ENCODE measurements at places on chromosomes 1 and 21.

- DNase-seq: no peak
Observed at GRCh38 chr1:109863667-109864046, 47.0 kb upstream of the CSF1 start.

- no peak for DNase-seq
Observed at GRCh38 chr1:215004121-215004827, 78.3 kb upstream of the KCNK2 start.

DNA sequence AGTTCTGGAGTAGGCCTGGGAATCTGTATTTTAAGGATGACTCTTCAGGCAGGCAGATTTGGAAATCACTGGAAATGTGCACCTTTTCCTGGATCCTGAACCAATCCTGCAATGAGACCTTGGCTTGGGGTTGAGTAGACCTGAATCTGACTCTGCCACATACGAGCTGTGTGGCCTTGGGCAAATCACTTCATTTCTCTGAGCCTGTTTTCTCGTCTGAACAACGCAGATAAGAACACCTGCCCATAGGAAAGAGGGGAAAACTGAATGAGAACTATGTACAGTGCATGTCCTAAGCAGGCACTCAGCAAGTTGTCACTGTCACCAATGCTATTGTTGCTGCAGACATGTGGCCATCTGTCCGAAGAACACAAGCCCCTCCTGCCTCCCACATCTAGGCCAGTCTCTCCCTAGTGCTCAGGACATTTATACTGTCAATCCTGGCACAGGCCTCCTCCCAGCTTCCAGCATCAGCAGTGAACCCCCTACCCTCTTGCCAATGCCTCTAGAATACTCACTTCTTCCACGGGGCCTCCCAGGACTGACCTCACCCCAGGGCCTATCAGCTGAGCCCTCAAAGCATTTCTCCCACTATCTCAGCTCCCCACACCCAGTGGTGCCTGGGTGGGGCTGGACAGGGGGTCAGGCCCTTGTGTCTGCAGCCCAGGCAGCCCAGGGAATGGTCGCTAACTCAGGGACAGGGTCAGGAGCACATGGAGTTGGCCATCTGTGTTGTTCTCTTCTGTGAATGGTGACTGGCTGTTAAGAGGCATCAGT, 88.8 kb upstream of the ZBTB40 start:
- no peak for DNase-seq

DNA sequence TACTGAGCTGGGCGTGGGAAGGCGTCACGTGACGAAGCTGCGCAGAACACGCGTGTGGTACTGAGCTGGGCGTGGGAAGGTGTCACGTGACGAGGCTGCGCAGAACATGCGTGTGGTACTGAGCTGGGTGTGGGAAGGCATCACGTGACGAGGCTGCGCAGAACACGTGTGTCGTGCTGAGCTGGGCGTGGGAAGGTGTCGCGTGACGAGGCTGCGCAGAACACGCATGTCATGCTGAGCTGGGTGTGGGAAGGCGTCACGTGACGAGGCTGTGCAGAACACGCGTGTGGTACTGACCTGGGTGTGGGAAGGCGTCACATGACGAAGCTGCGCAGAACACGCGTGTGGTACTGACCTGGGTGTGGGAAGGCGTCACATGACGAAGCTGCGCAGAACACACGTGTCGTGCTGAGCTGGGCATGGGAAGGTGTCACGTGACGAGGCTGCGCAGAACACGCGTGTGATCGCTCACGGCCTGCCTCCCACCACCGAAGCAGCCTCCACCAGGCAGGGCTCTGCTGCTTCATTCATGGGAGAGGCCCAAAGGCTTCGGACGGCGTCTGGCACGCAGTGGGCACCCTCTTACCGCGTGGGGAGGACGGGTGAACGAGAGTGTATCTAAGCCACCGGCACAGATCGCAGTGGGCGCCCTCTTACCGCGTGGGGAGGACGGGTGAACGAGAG, 24.0 kb downstream of the CFAP74 start:
- no peak for DNase-seq

- DNase-seq: no peak
Observed at GRCh38 chr1:12516741-12517140, 101.3 kb downstream of the DHRS3 start.

- DNase-seq: no peak
Observed at GRCh38 chr1:240190881-240191401, 99.3 kb downstream of the FMN2 start.

GRCh38 chr1:87592156-87592555, 263.5 kb downstream of the LMO4 start:
- no peak for DNase-seq

DNA sequence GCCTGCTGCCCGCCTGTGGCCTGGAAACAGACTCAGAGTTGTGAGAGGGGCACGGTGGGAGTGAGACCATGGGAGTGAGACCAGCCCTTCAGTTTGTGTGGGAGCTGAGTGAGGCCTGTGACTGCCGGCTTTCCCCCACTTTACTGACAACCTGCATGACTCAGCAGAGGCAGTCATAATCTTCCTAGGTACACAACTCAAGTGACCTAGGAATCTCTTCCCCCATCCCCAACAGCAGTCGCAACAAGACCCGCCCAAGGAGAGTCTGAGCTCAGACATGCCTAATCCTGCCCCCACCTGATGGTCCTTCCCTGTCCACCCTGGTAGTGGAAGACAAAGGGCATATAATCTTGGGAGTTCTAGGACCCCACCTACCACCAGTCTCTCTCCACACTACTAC, 44.2 kb downstream of the KLHL20 start:
- no peak for DNase-seq

DNA sequence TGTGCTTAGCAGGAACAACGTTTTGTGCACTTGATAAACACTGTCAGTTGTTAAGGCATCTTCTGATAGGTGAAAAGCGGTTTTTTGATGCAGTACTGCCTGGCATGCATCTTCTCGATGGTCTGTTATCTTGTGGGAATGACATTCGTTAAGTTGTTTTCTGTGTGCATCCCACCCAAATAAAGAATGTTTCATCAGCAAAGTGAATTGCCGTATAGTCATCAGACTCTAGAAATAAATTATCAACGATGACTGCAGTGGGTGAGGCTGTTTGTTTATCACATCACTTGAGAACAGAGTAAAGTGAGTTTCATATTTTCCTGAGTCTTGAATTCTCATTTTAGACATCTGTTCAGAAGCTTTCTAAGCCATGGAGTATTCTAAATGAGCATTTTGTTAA, 34.1 kb downstream of the NFIA start:
- no peak for DNase-seq

GRCh38 chr1:245837718-245838117, 669.4 kb downstream of the SMYD3 start:
- DNase-seq: no peak

GRCh38 chr1:64823691-64824476, 79.0 kb downstream of the RAVER2 start:
- peak; percentile 60 for DNase-seq

GRCh38 chr1:105641407-105641806, 1415.1 kb upstream of the PRMT6 start:
- DNase-seq: no peak

DNA sequence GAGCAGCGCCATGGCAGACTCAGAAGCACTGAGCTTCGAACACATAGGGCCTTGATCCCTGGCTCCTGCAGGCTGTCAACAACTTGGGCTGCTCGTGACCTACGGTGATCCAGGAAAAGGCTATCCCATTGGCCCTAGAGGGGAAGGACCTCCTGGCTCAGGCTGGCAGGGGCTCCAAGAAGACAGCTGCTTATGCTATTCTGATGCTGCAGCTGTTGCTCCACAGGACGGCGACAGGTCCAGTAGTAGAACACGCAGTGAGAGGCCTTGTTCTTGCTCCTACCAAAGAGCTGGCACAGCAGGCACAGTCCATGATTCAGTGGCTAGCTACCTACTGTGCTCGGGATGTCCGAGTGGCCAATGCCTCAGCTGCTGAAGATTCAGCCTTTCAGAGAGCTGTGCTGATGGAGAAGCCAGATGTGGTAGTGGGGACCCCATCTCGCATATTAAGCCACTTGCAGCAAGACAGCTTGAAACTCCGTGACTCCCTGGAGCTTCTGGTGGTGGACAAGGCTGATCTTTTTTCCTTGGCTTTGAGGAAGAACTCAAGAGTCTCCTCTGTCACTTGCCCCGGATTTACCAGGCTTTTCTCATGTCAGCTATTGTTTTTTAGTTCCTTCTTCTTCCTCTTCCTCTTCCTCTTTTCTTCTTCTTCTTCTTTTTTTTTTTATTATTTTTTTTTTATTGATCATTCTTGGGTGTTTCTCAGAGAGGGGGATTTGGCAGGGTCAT, 18.9 kb downstream of the ITLN2 start:
- DNase-seq: no peak

- DNase-seq: peak; percentile 14
Observed at GRCh38 chr1:3465935-3466321, 11.5 kb downstream of the ARHGEF16 start.

DNA sequence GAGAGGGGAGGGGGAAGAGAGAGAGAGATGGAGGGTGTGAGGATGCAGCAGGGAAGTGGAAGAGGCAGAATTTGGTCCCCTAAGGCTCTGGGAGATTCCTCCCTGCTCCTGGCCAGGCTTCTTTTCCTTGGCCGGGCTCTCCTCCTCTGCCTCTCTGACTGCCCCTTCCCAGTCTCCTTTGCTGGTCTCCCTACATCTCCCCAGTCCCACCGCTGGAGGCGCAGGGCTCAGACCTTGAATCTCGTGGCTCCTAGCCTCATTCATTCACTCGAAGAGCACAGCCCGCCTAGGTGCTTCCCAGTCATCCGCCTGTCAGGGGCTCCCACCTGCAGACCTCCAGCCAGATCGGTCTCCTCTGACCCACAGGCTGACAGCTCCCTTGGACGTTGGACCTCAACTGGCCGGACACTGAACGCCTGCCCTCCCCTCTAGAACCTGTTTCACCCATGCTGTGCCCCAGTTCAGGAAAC, 76.5 kb downstream of the VWA5B1 start:
- DNase-seq: peak; percentile 56

- no peak for DNase-seq
Observed at GRCh38 chr1:10599194-10599861, 124.6 kb downstream of the PEX14 start.

GRCh38 chr1:94349853-94350252, 68.3 kb upstream of the ABCD3 start:
- DNase-seq: no peak

GRCh38 chr1:205496661-205497060, 7.8 kb upstream of the CDK18 start:
- no peak for DNase-seq

GRCh38 chr1:230079199-230080024, 12.4 kb downstream of the GALNT2 start:
- DNase-seq: no peak

GRCh38 chr1:91732291-91733107, 153.5 kb downstream of the TGFBR3 start:
- DNase-seq: no peak

DNA sequence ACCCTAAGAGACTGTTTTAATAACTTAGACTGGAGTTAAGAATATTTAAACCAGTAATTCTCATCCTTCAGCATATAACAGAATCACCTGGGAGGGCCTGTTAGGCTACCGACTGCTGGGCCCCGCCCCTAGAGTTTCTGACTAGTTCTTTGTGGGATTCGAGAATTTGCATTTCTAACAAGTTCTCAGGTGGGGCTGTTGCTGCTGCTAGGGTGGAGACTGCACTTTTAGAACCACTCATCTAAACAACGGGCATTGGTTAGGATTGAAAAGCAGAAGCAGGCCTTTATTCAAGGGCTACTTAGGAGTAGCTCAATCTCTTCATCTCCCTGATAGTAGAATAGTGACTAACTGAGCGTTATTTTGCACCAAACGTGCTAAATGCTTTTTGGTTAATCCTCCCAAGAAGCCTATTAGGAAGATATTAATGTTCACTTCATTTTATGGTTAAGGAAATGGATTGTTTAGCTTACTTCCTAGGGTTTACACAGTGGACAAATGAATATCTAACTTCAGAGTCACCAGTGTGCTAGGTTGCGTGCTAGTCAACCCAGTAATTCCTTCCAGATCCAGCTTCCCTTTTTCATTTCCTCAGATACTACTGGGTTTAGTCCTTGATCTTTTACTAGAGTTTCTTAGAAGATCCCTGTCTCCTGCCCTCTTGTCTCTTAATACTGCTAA, 31.1 kb upstream of the UAP1 start:
- DNase-seq: no peak

GRCh38 chr1:119410961-119411360, 4.0 kb upstream of the HSD3B2 start:
- DNase-seq: no peak

All from left ventricle myocardium superior (tissue), 1 donor.